Left lung (tissue), 14 donors: ENCODE measurements at places on chromosomes 5 and 9. TPM values are rescaled to one million over a fixed set of nuclear protein-coding genes. Genes with fewer than 3 reads are reported as not detected.

NIPAL4 gene
- total RNA-seq, result 0.39 TPM

CTSL gene
- 565 TPM for total RNA-seq

CCDC183 gene
- 0.44 TPM for total RNA-seq

DNA sequence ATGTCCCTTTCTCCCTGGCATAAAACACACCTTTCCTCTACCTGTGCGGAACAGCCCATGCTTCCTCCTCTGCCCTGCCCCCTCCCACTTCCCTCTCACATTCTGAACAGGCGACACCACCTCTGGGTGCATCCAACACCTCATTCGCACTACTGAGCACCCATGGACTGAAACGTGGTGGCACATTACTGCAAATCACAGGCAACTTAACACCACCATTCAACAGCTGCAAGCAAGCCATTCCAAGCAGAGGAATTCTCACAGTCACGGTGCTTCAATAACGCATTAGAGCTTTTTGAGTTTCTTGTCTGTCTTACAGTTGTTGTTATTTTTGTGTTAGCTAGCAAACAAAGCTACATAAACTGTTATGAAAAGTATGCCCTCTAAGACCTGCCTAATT is 298.2 kb upstream of the TAS2R1 start:
- H3K4me3 ChIP-seq, result no peak overlapping the region
- no peaks in the 10 kb centered on the region for H3K4me1 ChIP-seq
- no peaks in the 10 kb centered on the region for H3K36me3 ChIP-seq
- DNase-seq, result no peak

GRCh38 chr9:36941441-36941840 is 92.6 kb downstream of the PAX5 start:
- no peak overlapping the region for H3K4me3 ChIP-seq
- H3K27ac ChIP-seq, result no peak overlapping the region
- DNase-seq, result no peak
- H3K27me3 ChIP-seq, result peaks cover 41% of the 10 kb centered on the region

GRCh38 chr5:73998489-73998888 is 372.5 kb downstream of the ARHGEF28 start:
- no peak for DNase-seq
- H3K27me3 ChIP-seq, result no peaks in the 10 kb centered on the region
- no peak overlapping the region for H3K4me3 ChIP-seq
- H3K36me3 ChIP-seq, result no peaks in the 10 kb centered on the region
- no peaks in the 10 kb centered on the region for H3K4me1 ChIP-seq
- H3K27ac ChIP-seq, result no peak overlapping the region
